Esophagus mucosa (tissue), 1 donor: ENCODE measurements at places on chromosomes 6 and 20. TPM values are rescaled to one million over a fixed set of nuclear protein-coding genes. Genes with fewer than 3 reads are reported as not detected.

Gene FAM83C
- total RNA-seq: 39.1 TPM

Gene CRIP3
- total RNA-seq: 0.28 TPM

GRCh38 chr20:47540443-47541354 lies 39.0 kb downstream of the NCOA3 start:
- ATAC-seq: no peak

- ATAC-seq: no peak
These were observed 192.2 kb downstream of the GMPR start for GRCh38 chr6:16430391-16431089.

GRCh38 chr20:53636540-53637097 lies 43.0 kb upstream of the ZNF217 start:
- ATAC-seq: no peak
